ENCODE measurements at places on chromosomes 1 and 21.

DNA sequence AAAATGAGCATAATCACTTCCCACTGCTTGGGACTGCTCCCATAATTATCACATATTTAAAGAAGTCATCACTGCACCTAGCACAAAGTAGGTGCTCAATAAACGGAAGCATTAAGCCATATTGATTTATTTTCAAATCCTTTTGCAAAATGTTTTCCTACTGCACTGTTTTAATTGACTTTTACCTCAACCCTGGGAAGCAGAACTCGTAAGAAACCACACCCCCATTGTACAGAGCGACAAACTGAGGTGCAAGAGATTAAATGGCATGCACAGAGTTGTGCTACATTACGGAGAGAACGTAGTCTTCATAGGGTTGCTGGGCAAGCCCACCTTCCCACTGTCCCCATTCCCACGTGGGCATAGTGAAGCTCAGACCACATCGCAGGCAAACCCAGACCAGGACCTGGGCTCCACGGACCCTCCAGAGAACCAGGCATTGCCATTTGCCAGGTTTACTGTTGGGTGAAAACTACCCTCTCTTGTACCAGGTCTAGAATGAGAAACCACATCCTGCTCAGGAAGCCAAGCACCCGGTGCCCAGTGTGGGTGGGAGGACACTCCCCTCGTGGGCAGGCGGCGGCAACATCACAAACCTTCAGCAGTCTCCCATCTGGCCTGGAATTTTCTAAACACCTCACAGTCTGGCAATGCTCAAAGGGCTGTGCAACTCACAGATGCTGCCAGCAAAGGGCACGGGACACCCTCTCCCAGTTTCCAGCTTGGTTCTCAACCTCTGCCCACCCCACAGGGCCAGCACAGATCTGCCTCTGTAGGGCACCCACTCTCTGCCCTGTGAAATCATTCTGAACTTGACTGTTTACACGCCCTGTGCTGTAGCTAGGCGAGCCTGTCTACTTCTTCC, 8.2 kb downstream of the IFFO2 start:
- DNase-seq = no peak

- DNase-seq = no peak
These were observed 850.2 kb upstream of the ADAMTS5 start for GRCh38 chr21:27817074-27817473.

- no peak for DNase-seq
These were observed 478.1 kb downstream of the PLA2G4A start for GRCh38 chr1:187306710-187307415.

- no peak for DNase-seq
These were observed 16.7 kb downstream of the POU3F1 start for GRCh38 chr1:38029685-38030511.

GRCh38 chr1:218302155-218302554, 17.1 kb downstream of the RRP15 start:
- no peak for DNase-seq

DNA sequence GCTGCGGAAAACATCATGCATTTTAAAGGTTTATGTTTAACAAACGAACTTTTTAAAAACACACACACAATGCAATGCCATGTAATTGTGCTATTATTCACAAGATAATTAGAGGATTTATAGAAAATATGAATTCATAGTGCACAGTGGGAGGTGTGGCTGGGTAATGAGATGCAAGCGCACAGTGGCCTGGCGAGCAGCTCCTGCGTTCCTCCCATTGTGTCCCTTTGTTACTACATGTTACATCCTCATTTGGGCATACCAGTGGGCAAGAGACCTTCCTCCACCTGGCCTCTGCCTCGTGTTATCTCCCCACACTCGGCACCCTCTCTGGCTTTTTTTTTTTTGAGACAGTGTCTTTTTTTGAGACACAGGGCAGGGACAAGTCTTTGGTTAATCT, 30.0 kb upstream of the TENT5B start:
- no peak for DNase-seq

- no peak for DNase-seq
These were observed 11.9 kb upstream of the PDE9A start for GRCh38 chr21:42641311-42642218.

DNA sequence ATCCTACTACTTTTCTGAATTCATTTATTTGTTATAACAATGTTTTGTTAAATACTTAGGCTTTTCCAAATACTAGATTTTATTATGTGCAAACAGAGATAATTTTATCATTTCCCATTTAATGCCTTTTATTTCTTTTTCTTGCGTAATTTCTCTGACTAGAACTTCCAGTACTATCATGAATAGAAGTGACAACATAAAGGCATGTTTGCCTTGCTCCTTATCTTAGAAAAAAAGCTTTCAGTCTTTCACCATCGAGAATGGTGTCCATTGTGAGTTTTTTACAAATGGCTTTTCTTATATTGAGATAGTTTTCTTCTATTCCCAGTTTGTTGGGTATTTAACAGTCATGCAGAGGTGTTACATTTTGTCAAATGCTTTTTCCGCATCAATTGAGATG, 453.1 kb upstream of the ZP4 start:
- DNase-seq = no peak

DNA sequence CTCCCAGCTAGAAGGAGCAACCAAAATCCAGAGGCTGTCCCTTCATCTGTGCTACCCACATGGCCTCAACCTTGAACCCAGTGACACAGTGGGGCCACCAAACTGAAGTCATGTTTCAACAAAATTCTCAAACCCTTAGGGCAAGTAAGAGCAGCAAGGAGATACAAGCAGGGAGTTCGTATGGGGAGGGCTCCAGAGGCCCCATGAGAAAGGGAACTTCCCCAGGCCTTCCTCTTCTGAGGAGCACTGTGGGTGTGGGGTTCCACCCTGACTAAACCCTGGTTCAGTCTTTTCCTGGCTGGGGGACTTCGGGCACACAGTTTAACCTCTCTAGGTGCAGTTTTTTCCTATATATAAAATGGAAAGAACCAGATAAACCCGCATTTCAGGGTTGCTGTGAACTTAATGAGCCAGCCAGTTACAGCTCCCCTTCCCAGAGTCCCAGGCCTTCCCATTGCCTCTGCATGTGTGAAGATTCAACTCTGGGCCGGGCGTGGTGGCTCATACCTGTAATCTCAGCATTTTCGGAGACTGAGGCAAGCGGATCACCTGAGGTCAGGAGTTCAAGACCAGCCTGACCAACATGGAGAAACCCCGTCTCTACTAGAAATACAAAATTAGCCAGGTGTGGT, 8.0 kb upstream of the THEMIS2 start:
- DNase-seq = no peak

DNA sequence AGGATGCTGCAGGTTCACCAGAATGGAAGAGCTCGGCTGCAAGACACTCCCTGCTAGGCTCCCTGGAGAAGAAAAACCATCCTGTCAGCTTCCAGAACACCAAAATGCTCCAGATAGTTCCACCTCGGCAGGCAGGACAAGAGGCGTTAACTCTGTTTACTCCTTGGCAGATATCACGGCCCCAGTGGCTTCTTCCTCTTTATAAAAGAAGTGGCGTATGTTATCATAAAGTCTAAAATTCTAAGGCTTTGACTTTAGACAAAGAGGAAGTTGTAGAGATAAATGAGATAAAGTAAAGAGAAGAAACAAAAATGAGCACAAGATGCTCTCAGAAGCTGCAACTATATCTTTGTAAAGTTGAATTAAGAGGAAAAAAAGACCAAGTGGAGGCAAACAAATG, 24.3 kb upstream of the MTF1 start:
- DNase-seq = no peak

- DNase-seq = no peak
These were observed 34.7 kb downstream of the RCAN1 start for GRCh38 chr21:34580181-34580700.

- DNase-seq = no peak
These were observed 88.0 kb upstream of the F3 start for GRCh38 chr1:94629259-94630181.

DNA sequence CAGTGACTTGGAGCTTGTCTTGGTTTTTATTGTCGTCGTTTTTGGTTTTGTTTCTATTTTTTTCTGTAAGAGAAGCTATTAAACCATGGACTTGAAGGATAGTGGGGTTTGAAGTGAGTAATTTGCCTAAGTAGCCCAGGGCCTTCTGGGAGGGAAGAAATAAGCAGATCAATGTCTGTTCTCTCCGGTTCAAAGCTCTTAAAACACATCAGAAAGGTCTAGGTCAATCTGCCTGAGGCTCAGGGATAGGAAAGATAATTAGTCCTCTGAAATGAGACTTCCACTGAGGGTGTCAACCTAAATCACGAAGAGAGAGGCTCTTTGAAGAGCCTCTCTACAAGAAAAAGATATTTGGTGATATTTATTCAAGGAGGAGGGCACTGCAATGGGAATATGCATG, 178.0 kb downstream of the MATN1 start:
- DNase-seq = no peak

GRCh38 chr21:38925478-38925877, 119.7 kb downstream of the ETS2 start:
- DNase-seq = no peak

GRCh38 chr1:197937892-197938291, 20.7 kb downstream of the LHX9 start:
- no peak for DNase-seq

DNA sequence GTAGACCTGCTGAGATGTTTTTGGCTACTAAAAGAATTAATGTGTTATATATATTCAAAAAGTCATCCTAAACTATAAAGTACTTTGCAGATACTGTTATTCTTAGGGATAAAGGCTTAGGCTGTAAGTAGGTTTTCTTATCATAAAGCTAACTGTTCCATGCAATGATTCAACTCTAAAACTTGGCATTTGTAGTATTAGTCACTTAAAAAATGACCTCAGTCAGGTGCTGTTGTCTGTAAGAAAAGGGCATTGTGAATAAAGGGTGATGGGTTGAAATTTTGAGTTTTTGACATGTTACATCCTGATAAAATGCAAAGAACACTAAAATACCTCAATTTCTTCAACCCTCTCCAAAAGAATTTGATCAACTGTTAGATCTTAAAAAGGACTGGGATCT, 32.9 kb downstream of the ADCY10 start:
- no peak for DNase-seq

GRCh38 chr1:211033921-211034525, 99.9 kb downstream of the KCNH1 start:
- no peak for DNase-seq

GRCh38 chr1:41678111-41678878, 193.8 kb upstream of the EDN2 start:
- no peak for DNase-seq

DNA sequence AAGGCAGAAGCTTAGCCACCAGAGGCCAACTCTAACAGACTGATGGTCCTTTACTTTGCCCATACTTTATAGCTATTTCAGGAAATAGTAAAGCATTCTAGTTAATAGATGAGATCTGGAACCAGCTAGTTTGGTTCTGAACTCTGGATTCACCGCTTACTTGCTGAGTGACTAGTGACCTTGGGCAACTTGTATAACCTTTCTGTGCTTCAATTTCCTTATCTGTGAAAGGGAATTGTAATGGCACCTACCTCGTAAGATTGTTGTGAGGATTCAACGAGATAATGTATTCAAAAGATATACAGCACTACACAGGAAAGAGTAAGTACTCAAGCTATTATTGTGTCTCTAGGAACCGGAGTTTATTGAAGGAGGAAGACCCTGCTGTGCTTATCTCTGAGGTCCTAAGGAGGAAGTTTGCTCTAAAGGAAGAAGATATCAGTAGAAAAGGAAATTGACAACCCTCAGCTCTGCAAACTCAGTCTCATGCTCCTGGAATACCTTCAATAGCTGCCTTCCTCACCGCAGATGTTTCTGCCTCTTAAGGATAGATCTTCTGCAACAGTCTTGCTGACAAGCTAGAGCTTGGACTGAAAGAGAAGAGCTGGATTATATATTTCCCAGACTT, 11.9 kb downstream of the MTFR1L start:
- no peak for DNase-seq

- peak; percentile 78 for DNase-seq
These were observed 105.9 kb upstream of the HNRNPU start for GRCh38 chr1:244970236-244970743.

- no peak for DNase-seq
These were observed 55.5 kb downstream of the TGFBR3 start for GRCh38 chr1:91830242-91831131.

- no peak for DNase-seq
These were observed 7.6 kb downstream of the EFHD2 start for GRCh38 chr1:15417059-15417934.

GRCh38 chr1:14514739-14515138, 83.7 kb upstream of the KAZN start:
- no peak for DNase-seq

- DNase-seq = no peak
These were observed 8.7 kb downstream of the GBP4 start for GRCh38 chr1:89190017-89190416.

- no peak for DNase-seq
These were observed 428.8 kb downstream of the SMYD3 start for GRCh38 chr1:246078126-246078887.

DNA sequence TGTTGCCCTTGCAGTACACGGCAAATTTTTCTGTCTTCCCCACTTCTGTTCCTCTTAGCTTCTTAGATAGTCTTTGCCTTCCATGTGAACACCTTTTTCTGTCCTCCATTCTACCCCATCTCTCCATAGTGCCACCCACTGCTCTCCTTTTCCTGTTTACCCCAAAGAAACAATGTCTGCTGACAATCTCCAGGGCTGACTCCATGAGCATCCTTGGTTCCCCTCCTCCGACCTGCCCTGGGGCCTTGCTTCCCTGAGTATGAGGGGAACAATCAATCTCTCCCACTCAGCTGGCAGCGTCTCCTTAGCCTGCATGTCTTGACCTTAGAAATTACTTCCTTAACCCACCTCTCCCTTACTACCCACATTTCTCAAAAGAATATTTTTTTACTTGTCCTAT, 12.3 kb upstream of the MYBPHL start:
- no peak for DNase-seq
